ENCODE measurements at places on chromosomes 6 and 20.
A peak's percentile ranks its signal among the peaks of the same experiment; 100 is the strongest.

DNA sequence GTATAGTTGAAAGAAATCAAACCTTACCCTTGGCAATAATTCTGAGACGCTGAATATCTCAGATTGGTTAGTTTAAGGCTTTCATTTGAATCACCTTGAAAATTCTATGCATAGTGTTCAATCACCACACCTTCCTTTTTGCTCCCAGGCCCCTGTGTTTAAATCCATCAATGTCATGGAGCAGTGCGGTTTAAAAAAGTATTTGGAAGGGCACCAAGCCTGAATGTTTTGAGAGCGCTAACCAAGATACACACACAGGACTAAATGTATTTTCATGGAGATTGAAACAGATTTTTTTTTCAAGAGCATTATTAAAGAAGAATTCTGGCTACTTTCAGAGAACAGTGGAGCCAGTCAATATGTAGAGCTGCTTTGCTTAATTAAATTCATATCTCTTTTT lies 195.7 kb downstream of the CENPW start:
- no peak for DNase-seq

- DNase-seq: no peak
Observed at GRCh38 chr6:114989279-114989964, 646.6 kb upstream of the HS3ST5 start.

DNA sequence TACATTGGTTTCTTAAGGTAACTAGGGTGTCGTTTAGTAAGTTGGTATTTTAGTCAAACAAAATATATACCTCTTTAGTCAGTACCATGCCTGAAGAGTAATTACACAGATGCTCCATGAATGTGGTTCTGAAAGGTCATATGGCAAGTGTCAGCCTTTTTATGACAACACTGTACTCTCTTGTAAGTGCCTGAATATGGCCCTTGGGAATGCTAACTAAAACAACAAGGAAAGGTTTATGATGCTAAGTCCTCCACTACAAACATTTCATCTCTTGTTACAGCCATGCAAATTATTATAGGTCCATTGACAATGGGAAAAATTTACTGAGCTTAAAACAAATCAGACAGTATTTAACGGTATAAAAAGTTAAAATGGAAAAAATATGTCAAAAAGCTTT lies 39.0 kb upstream of the SUPT3H start:
- no peak for DNase-seq

GRCh38 chr20:4181956-4182945 lies 166.9 kb upstream of the RNF24 start:
- DNase-seq: no peak

DNA sequence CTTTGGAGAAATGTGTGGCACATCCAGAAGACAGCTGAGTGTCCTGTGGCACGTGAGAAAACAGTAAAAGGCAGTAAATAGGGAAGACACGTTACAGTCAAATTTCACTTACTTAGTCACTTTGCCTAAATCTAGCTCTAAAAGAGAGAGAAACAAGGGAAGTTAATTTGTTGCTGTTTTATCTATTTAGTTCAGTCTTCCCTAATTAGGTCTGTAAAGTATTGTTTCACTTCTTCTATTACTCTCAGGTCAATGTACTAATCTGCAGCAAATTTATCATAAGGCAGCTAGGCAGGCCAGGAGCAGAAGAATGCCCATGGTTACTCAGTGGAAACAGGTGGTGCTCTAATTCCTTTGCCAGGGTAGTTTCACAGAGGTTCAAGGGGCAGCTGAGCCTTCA lies 124.3 kb upstream of the CNR1 start:
- no peak for DNase-seq

- DNase-seq: no peak
Observed at GRCh38 chr6:135796643-135797305, 54.7 kb upstream of the PDE7B start.

- peak; percentile 90 for DNase-seq
Observed at GRCh38 chr20:19783966-19784401, 25.9 kb downstream of the RIN2 start.

DNA sequence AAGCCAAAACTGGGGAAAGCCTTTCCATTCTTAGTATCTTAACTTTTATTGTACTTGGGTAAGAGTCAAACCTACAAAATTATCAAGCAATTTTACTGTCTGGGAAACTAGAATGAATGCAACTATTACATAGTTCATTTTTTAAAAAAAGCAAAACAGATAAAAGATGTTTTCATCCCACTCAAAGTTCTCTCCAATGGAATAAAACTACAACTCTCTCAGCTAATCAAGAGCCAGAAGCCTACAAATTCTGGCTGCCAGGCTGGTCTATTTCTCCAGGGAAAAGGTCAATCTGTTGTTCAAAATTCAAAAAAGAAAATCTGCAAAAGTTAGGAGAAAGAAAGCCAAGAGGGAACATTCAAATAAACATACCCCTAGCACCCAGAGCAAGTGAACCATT lies 56.2 kb downstream of the COL12A1 start:
- DNase-seq: no peak

DNA sequence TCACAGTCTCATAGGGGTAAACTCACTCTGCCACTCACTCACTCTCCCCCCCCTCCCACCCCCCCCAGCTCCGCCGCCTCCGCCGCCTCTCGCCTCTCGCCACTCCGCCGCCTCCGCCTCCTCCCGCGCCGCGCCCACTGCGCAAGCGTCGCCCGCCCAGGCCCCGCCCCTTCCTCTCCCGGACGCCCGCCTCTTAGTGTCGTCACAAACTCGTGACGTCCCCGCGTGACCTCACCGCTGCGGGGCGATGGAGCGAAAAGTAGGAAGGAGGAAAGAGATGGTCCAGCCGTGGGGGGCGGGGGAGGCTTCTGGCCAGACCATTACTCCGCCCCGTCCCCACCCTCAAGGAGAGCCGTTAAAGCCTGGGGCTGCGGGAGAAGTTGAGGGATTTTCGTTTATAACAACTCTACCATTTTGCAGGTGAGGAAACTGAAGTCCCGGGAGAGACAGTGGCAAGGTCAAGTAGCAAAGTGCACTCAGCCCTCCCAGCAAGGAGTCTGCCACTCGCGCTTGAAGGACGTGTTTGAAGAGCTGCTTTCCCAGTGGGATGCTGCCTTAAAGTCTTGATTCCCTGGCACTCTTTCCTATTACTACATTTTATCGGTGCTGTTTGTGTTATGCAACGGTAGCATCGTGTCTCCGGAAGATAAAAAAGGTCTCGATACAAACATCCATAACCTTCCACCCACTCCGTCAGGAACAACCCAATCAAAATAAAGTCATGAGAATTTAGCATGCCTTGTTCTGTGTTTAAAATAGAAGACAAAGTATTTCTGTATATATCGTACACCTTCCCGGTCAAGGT lies at the start of gene ILRUN:
TSS of gene ILRUN (minus strand) at position 29 of the 805 bp plus-strand sequence. CDS start 164 bp downstream, outside the sequence.
- peak; percentile 91 for DNase-seq

All from foreskin melanocyte (primary cell).